Stimulated activated CD4-positive, alpha-beta T cell treated with anti-CD3 and anti-CD28 coated beads, Interleukin-2, amount 100 ng/mL, for 24 hours (primary cell): ENCODE measurements at places on chromosomes 2 and 18.

GRCh38 chr2:210188190-210188589 is 17.0 kb upstream of the KANSL1L start:
- DNase-seq = no peak

DNA sequence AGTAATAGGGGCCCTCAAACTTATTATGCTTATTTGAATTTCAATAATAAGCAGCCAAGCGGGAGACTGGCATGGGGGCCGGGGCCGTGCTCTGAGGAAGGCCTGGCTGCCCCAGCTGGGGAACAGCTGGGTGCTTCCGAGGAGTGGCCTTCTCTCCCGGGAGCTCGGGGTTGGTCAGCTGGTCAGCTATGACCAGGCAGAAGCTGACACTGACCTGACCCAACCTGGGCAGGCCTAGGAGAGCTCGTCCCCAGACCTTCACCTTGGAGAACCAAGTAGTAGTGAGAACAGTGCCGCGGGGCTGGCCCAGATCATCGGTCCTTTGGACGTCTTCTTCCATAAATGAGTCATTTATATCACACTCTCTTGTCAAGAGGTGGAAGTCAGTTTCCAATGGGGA is 36.1 kb downstream of the RRM2 start:
- no peak for DNase-seq

DNA sequence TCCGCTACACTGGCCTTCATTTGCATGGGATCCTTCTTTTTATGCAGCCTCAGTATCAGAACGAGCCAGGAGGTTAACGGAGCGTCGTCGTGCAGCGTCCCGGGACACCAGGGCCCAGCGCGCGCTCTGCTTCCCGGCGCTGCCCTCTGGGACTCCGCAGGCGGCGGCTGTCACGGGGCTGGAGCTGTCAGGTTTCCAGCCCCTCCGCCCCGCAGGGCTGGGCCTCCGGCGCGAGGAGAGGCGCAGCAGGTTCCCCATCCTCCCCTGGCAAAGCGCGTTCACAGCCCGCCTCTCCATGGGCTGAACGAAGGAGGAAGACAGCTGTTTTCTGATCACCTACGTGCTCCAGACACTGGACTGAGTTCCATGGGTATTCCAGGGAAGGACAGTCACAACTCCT is 12.5 kb upstream of the PAX8 start:
- DNase-seq = no peak

DNA sequence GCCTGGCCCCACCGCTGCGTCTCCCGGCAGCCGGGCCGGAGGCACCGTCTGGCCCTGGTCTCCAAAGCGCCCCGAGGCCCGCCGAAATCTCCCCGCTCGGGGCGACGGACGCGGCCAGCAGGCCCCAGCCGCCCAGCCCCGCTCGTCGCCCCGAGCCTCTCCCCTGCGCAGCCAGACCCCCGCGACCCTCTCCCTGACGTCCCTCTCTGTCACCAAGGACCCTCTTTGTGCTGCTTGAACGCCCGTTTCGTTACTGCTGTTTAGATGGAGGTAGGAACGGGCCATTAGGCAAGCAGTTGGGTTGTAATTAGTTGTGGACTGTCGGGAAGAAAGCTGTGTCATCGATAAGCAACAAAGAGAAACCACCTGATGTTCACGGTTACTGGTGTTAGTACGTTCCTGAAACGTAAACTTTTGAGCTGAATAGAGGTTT is 686 bp downstream of the UBXN4 start:
- no peak for DNase-seq

DNA sequence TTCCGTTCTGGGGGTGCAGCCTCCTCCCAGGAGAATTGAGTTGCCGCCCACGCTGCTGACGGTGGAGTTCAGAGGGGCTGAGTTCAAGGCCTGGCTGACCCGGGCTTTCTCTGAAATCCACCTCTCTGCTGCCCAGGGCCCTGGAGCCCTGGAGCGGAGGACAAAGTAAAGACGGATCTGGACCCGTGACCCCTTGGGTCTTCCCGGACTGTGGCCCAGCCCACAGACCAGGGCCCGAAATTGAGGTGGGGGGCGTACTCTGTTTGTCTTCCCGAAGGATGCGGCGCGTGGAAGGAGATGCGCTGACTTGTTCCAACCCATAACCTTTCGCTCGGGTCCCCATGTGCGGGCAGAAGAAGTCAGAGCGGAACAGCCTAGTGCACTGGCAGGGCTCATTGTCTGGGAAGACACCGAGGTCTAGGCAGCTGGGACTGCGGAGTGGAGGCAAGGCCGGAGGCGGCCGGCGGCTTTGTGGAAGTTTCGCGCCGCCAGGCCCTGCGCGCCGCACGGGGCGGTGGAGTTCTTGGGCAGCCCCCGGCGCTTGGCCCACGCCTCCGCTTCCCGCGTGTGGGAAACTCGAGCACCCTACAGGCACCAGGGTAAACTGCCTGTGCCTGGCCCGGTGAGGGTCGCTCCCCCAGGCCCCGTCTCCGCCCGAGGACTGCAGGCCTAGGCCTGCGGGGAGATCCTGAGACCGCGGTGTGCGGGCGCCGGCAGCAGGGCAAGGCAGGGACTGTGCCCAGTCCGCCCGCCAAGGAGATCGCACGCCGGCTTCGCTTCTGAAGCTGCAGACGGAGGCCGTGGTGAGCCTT is 9.8 kb downstream of the POU3F3 start:
- DNase-seq = no peak

DNA sequence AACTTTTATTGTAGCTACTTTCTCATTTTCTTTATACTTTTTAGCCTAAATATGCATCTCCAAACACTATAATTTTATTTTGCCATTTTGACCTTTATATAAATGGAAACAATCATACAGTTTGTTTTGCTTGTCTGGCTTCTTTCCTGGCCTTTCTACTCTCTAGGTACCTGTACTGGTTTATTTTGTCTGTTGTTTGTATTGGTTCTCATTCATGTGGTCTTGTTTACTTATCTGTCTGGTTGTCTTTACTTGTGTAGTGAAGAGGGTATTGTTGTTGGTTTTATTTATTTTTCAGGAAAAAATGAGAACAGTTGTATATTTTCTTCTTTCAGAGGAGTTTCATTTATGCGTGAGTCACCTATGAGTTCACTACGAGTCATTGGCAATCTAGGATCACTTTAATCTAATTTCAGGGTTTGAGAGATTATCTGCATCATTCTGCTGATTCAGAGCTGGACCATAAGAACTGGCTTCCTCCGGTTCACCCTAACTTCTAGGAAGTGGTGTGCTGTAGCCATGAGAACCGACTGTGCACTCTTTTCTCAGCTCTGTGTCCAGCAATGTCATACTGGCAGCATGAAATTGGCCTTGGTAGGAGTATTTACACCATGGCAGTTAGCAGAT is 33.1 kb upstream of the HDAC4 start:
- no peak for DNase-seq

GRCh38 chr2:12096788-12097449 is 350.5 kb downstream of the LPIN1 start:
- no peak for DNase-seq

- no peak for DNase-seq
Measured at GRCh38 chr18:46565256-46565655, 91.8 kb downstream of the LOXHD1 start.

DNA sequence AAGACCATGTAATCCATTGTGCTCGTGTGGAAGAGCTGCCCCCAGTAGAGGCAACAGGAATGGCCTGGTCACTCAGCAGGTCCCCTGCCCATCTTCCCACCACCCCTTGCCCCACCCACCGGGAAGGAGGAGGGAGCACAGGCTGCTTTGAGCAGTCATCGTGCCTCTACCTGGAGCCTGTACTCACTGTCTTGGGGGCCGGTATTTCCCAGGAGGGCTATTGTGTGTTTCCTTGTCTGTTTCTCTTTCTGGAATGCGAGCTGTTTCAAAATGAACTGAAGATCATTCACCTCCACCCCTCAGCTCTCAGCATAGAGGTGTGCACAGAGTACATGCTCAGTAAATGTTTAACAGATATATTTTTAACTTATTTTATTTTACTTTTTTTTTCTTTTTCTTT is 7.7 kb upstream of the AMMECR1L start:
- DNase-seq = no peak
